ENCODE measurements at places on chromosomes 2 and 18.
A peak's percentile ranks its signal among the peaks of the same experiment; 100 is the strongest.

- no peak for DNase-seq
Observed at GRCh38 chr2:218152777-218153176, 14.0 kb downstream of the CXCR1 start.

DNA sequence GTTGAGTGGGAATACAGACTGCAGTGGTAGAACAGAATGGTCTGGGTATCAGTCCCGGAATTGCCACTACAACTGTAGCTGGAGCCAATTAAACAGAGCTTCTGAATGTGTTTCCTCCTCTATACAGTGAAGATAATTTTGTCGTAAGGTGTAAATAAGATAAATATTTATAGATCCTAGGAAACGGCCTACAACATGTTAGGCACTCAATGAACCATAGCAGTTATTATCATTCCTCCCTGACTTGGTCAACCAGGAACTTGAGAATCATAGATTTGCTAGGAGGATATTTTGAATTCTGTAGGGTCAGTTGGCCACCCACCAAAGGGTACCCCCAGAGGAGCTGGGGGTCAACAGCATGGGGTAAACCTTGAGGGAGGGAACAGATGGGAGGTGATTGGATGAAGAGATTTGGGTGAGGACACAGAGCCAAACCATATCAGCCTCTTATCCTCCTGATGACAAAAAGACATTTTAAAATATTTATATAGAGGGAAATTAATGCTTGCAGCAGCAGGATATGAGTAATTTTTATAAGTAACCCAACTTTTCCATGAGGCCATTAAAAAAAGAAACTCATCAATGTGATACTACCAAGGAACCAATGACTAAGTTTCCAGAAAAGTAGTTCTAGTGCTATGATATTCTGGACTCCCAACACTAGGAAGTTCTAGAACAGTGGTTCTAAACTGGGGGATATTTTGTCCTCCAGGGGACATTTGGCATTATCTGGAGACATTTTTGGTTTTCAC lies 4.0 kb downstream of the DHRS9 start:
- DNase-seq: no peak

- no peak for DNase-seq
Observed at GRCh38 chr2:24435391-24436316, 55.4 kb upstream of the NCOA1 start.

- no peak for DNase-seq
Observed at GRCh38 chr18:25097569-25098056, 254.4 kb downstream of the ZNF521 start.

DNA sequence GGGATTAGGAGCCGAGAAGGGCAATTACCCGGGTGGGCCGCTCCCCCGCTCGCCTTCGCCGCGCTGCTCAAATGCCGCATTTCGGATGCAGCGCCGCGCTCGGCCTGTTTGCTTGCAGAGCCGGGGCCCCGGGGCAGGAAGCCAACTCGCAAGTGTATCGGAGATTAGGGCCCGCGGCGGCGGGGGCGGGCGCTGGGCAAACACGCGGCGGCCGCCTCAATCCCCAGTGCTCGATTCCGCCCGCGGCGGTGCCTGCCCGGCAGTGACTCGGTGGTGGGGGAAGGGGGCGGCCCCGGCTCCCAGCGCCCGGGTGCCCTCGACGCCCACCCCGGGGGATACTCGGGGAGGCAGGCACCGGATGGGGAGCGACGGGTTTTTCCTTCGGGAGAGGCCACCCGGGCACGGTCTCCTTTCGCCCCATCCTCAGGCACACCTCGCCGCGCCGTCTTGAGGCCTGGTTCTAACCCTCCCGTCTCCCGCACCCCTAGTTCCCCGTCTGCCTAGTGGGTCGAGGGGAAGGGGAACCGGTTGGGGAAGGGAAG lies 26.6 kb upstream of the NOTO start:
- peak; percentile 37 for DNase-seq

DNA sequence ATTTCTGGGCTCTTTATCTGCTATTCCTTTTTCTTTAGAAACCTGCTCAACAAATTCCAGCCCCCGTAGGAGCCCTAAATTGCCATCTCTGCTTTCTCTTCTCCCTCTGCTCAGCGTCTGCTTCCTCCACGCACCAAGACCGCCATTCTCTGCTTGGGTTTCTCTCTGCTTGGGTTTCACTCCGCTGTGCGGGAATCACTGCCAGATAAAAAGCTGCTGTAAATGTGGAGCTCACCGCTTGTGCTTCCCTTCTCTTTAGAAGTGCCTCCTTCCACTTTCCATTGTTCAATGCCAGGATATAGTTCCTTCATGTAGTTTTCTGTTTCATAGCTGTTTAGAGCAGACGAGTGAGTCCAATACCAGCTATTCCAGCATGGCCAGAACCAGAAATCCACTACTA lies 45.9 kb downstream of the TMEM237 start:
- no peak for DNase-seq

DNA sequence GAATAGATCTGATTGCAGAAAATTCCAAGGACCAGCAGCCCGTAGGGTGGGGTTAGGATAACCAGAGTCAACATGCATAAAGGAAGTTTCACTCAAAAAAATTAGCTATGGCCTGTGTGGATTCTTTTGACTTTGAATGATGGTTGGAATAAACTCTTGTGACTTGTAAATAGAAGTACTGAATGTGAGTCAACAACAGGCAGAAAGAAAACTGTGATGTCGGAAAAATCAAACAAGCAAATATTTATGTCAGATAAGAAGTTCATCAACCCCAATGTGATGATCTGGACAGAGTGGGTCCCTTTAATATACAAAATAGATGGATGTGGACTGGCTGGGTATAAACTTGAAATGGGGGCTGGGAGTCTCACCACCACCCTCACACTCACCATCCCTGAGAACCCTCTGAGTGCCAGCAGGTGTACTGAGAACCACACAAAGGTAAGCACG lies 68.4 kb downstream of the TIMM21 start:
- DNase-seq: no peak

- no peak for DNase-seq
Observed at GRCh38 chr2:231715499-231715837, 7.1 kb downstream of the PTMA start.

- no peak for DNase-seq
Observed at GRCh38 chr2:241777686-241778627, 1.3 kb downstream of the GAL3ST2 start.

GRCh38 chr2:239839306-239839705 lies 185.8 kb downstream of the NDUFA10 start:
- DNase-seq: no peak

DNA sequence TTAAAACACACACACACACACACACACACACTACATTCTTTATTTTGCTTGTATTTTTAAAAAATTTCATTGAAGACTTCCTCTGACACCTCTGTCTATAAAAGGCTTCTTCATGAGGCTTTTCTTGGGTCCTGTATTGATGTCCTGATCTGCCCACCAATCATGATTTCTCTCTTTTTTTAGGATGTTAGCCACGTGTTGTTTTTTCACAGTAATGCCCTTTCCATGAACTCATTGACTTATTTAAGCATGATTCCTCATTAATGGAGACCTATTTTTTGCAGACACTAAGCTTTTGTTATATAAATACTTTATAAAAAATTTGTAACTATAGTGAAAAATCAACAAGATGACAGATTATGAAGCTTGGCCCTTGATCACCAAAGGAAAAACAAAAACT lies 173.8 kb upstream of the CNTNAP5 start:
- no peak for DNase-seq

- no peak for DNase-seq
Observed at GRCh38 chr2:27155069-27155520, 6.3 kb downstream of the TCF23 start.

DNA sequence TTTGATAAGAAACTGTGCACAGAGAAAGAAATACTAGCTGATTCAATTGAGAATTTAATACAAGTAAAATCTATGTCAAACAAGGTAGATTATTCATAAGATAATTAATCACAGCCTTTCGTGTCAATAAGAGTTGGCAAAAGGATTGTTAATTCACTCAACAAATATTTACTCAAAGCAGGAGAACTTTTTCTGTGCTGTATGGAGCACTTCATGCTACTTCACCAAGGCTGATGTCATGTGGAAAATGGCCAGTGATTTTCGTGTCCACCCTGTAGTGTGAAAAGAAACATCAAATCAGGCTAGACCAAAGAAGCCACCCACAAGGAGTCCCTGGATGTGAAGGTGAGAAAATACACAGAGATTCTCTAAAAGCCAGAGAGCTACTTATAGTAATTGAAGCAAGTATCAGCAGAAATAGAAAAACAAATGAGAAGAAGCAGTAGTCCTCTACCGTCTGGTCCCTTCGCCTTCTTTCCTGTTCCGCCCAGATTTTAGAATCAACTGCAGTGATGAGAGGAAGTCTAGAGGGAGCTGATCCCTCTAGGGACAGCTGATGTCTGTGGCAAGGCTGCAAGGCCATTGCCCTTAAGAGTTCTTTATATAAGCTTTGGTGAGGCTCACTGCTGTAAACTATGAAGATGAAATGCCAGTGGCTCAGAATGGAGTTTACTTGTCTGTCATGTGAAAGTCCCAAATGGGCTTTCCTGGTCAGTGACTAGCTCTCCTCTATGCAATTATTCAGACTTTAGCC lies 201.3 kb upstream of the APCDD1 start:
- no peak for DNase-seq

GRCh38 chr2:28071221-28071620 lies 180.7 kb downstream of the BABAM2 start:
- no peak for DNase-seq

GRCh38 chr2:234869969-234870368 lies 81.8 kb upstream of the SH3BP4 start:
- no peak for DNase-seq

DNA sequence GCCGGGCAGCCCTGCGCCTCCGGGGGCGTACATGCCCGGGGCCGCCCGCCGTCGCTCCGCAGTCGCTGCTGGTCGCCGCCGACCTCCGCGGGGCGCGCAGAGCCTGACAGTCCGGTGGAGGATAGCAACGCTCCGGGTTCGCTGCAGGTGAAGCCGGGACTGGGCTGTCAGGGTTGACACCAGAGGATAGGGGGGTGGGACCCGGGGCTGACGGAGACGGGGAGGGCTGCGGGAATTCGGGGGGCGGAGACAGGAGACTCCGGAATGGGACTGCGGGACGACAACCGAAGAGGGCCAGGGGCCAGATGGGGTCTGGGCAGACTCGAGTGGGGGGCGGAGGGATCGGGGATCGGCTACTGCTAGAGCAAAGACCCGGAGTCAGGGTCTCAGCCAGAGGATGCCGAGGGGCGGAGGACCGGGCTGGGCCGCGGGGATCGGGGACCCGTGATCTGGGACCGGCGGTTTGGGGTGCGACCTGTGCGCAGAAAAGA lies 403 bp downstream of the TMEM127 start:
- peak; percentile 36 for DNase-seq

- DNase-seq: no peak
Observed at GRCh38 chr18:74841248-74841647, 243.6 kb downstream of the ZNF407 start.

GRCh38 chr2:236662231-236663185 lies 92.9 kb downstream of the ACKR3 start:
- no peak for DNase-seq

DNA sequence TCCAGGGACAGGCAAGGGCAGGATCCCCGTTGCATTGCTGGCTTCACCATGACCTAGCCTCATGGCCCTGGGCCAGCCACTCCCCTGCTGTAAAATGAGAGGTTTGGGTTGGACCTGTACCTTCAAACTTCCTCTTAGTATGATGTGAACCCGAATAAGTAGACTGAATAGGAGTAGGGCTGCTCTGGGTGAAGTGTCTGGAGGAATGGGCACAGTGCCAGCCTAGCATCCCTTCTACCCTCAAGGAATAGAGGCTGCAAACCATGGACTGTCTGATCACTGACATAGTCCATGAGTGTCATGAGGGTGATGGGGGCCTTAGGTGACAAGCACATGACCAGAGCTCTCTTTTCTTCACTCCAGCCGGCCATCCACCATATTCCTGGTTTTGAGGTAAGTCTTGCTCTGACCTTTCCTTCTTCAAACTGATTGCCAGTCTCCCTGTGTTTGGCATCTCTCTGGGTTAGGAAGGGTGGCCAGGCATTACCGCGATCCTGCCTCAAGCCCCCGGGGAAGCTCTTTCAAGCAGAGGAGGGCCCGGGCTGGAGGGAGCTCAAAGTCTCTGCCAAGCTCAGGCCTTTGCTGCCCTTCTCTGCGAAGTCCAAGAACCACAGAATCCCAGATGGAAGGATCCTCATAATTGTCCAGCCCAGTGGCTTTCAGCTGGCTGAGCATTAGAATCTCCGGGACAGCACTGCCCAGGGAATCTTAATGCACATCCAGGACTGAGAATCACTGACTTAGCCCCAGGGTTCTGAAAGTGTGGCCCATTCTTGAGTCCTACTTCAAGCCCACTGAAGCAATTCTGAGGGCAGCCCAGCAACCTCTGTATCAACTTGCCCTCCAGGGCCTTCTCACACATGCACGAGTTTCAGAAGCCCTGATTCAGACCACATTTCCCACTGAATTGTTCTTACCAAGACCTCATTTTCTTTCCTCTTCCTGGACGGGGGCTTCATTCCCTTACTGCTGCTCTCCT lies 148.1 kb downstream of the DYSF start:
- DNase-seq: no peak

- no peak for DNase-seq
Observed at GRCh38 chr2:15812187-15812780, 128.1 kb upstream of the MYCN start.

- DNase-seq: no peak
Observed at GRCh38 chr2:111622859-111623258, 261.1 kb downstream of the ANAPC1 start.

DNA sequence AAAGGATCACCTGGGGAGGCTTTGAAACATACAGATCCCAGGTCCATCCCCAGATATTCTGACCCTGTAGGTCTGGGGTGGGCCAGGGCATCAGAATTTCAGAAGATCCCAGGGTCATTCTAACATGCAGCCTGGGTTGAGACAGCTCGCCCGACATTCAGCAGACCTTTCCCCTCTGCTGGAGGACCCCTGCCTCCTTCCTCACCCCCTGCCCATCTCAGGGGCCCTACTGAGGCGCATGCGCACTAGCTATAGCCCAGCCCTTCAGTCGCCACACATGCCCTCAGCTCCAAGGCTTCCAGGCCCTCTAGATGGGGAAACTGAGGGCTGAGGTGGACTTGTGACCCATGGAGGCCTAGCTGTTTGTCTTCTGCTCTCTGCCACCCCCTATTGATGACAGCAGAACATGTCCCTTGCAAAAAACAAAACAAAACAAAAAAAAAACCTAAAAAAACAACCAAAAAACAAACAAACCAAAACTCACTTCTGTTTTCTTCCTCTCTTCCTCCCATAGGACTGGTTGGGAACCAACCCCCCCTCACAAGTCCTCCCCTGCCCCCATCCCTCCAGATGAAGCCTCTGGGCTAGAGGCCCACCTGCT lies 91.3 kb downstream of the ZBTB7C start:
- no peak for DNase-seq

DNA sequence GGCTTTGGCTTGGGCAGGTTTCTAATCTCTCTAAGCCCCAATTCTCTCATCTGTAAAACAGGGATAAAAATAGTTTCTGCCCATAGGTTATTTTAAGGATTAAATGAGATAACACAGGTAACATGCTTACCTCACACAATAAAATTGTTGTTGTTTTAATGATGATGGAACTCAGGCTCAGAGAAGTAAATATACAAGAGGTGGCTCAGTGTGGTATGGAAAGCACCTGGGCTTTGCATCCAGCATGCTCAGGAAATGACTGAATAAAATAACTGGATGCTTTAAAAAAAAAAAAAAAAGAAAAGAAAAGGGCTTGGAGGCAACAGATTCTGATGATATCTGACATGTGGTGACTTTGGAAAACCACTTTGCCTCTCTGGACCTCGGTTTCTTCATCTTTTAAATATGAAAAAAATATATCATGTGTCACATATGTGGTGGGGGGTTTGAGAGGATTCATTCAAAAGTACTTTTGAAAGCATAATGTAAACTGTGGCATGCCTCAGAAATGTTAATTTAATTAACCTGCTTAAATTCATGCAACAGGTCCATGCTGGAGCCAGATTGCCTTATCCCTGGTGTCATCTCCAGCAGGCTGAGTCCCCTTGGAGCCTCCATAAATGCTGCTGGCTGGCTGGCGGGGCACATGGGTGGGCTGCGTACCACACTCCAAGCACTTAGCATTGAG lies 112.8 kb upstream of the CDC42EP3 start:
- DNase-seq: no peak
